Stimulated activated CD8-positive, alpha-beta memory T cell treated with anti-CD3 and anti-CD28 coated beads, Interleukin-4, amount 100 ng/mL, for 4 hours (primary cell): ENCODE measurements at places on chromosomes 2 and 18.

DNA sequence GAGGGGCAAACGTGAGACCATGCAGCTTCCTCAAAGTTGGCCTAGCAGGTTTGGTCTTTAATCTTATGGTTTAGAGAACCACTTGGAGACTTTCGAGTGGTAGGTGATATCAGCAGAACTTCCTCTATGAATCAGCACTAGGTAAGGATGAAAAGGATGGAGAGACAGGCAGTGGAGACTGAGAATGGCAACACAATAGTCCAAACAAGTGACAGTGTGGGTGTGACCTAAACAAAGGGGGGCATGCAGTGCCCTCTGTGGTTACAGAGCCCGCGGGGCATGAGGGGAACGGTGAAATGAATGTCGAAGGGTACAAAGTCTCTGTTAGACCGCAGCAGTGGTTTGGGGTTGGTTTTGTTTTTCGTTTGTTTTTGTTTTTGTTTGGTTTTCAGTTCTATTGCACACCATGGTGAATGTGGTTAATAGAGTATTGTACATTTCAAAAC is 143.9 kb downstream of the L3MBTL4 start:
- no peak for DNase-seq

GRCh38 chr2:172834881-172835280 is 99.2 kb downstream of the RAPGEF4 start:
- no peak for DNase-seq

- DNase-seq, result no peak
Measured at GRCh38 chr2:21067125-21067524, 23.3 kb upstream of the APOB start.

DNA sequence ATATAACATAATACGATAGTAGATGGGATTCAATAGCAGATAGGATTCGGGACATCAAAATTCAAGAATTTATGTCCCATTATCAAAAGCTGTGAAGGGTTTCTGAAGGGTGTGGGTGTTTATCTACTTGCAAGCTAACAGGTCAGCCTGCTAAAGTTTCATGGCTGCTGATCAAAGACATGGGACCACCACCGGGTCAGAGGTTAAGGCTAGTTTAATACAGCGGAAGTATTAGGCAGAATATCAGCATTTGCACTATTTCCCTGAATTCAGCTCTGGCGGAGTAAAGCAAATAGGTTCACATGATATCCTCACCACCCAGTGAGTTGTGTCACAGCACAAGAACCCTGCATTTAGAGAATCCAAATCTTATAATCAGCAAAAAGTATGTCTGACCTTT is 82.5 kb downstream of the DSEL start:
- no peak for DNase-seq

DNA sequence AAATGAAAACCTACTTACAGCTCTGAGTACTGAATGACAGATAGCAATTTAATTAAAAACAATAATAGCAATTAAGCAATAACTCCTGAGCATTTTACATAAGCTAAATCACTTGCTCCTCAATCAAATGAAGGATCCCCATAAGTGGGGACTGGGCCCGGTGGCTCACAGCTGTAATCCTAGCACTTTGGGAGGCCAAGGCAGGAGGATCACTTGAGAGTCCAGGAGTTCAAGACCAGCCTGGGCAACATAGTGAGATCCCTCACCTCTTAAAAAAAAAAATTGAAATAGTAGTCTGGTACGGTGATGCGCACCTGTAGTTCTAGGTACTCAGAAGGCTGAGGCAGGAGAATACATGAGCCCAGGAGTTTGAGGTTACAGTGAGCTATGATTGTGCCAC is 13.4 kb downstream of the STAM2 start:
- DNase-seq, result no peak

DNA sequence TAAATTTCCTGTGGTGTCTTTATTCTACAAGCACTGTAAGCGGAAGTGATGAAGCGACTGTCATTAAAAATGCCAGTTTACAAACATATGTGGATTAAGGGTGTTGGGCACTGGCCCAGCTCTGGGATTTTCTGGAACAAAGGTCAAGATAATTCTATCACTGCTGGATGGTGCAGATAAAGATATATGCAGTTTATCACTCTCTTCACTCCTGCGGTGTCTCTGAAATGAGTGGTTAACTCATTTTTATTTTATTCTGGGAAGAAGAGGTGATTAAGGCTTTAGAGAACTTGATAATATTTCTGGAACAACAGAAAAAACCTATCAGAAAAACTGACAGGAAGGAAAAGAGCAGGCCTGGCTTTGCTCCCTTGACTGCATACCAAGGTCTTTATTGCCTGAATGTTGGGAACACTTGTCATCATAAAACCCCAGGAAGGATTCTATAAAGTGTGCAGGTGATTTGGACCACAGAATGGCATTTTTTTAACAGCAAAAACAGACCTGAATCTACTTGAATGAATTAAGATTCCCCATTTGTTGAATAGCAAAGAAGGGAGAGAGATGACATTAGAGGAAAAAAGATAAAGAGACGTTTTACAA is 32.4 kb downstream of the ABCB11 start:
- DNase-seq, result no peak

DNA sequence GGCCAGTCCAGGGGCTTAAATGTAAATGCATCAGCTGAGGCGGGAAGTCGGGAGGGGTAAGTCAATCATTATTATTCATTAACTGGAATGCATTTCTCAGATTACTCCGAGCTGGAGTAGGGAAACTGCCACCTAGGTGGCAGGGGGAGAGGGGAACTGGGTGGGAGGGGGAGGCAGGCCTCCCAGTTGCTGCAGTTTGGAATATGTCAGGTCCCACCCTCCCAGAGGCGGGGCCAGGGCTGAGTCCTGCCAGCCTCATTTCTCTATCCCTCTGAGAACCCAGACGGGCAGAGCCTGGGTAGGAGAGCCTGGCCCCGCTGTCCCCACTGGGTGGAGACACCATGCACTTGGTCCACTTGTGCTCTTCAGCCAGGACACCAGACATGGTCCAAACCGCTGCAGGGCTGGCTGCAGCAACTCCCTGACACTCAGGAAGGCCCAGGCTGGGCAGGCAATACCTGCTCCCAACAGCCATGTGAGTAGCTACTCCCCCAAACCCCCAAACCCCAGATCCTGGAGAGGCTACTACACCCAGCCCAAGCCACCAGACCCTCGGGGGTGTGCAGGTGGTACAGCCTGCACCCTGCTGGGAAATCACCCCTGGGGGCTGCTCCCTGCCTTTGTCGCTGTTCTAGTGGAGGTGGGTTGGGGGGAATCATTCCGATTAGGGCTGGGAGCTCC is at the start of gene GPBAR1:
Gene GPBAR1 (plus strand): TSS at position 274 of the 681 bp plus-strand sequence. CDS start 1,710 bp downstream, outside the sequence.
- DNase-seq, result no peak

GRCh38 chr2:101578671-101579070 is 103.8 kb upstream of the RFX8 start:
- DNase-seq, result no peak

DNA sequence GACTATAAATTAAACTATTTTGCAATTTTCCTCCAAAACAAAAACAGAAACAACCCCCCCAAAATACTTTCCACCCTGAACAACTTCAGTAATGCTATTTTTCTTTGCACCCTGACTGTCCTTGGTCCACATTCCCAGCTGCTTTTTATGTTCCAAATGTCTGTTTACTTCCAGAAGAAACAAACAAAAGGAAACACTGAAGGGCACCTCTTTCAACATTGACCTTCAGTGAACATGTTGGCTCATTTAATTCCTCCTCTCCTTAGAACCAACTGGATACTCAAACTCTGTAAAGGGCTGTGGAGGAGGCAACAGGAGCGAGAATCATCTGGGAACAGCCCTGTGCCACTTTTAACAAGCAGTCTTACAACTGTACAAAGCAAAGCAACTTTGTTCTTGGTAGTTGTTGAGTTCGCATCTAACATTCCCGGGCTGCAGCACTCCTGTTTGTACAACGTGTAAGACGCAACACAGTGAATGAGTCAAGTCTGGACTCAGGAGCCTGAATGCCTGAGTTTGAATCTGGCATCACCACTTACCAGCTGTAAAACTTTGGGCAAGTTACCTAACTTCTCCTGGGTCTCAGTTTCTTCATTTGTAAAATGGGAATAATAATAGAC is 111.4 kb upstream of the GATA6 start:
- DNase-seq, result no peak

- no peak for DNase-seq
Measured at GRCh38 chr2:203842373-203842772, 25.2 kb upstream of the CTLA4 start.

DNA sequence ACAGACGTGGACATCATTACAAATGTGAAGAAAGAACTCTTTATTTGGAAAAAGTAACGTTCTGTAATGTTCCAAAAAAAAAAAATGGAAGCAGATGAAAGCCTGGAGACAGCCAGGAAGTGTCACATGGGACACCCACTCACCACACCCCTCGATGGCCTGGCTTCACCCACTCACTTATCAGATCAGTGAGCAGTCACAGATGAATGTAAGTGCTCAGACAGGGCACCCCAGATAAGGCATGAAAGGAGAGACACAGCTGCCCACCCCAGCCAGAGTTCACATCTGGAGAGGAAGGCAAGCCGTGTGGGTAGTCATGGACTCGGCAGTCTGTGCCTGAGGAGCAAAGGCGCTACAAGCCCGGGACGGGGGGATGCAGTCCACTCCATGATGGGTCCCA is 105.2 kb downstream of the SEPTIN10 start:
- no peak for DNase-seq

DNA sequence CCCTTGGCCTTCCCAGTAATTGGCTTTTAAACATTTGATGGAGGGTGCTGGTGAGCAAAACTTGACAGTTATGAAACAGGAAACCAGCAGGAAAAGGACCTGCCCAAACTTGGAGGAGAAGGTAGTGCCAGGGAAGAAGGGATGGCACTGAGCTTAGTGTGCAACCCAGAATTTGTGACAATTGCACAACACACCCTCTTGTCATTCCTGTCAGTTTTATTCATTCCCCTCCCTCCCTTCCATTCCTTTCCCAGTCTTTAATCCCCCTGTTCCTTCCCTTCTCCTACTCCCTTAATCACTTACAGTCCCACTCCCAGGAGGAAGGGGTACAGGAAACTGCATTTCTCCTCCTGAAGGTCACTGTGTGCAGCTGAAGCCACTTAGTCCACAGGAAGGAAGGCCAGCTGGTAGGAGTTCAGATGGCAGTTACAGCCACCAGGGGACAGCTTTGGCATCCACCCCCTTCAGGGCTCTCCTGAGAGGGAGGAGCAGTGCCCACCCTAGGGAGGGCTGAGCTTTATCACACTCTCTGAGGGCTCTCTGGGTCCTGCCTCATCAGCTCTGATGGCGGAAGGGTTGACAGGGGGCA is 24.0 kb upstream of the SIGLEC15 start:
- no peak for DNase-seq

- no peak for DNase-seq
Measured at GRCh38 chr18:51076503-51076902, 46.5 kb downstream of the SMAD4 start.

GRCh38 chr2:126107883-126108282 is 548.1 kb upstream of the GYPC start:
- no peak for DNase-seq

DNA sequence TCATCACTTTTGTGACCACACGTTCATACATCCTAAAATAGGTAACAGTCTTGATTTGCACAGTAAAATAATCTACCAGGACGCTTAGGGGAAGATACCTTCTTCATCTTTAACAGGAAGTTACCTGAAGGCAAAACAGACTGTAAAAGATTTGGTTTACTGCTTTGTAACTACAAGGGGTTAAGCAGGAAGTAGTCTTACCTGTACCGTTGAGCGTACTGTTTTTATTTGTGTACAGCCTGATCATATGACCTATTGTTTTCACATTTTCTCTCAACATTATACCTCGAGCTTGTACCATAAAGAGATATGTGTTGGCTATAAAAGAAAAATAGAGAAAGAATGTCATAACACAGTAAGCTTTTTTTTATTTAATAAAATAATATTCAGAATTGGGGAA is 18.3 kb downstream of the B4GALT6 start:
- no peak for DNase-seq

DNA sequence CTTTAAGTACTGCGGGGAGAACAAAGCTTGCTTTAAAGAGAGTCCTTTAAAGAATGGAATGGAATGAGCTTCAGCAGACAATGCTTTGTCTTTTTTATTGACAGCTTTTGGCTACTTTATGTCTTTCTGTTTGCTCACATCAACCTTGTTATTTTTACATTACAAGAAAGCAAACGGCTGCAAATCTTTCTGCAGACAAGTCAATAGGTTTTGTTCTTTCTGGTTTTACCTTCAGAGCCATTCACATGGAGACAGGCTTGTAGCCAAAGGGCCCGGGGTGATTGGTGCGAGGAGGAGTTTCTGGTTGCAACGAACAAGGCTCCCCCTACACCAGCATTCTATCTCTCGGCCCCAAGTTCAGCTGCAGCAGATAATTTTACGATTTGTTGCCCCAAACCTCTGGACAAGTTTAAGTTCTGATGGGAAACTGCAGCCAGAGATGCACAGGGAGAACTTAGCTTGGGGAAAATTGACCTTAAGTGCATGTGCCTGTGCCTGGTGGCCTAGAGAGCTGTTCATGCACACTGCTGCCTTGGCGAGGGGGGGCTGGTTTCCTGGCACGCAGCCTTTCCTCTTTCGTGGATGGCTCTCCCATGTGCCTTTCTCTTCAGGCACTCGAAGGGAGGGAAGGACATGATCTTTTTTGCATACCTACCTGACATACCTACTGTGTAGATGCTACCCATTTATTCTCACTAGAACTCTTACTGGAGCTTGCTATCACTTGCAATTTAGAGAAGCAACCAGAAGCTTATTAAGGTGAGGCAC is 543.2 kb downstream of the DCDC2C start:
- DNase-seq, result no peak

- no peak for DNase-seq
Measured at GRCh38 chr2:226733189-226733858, 66.3 kb downstream of the IRS1 start.

- no peak for DNase-seq
Measured at GRCh38 chr2:59790186-59791003, 763.1 kb downstream of the BCL11A start.

GRCh38 chr2:56985609-56986008 is 801.8 kb downstream of the CCDC85A start:
- no peak for DNase-seq

DNA sequence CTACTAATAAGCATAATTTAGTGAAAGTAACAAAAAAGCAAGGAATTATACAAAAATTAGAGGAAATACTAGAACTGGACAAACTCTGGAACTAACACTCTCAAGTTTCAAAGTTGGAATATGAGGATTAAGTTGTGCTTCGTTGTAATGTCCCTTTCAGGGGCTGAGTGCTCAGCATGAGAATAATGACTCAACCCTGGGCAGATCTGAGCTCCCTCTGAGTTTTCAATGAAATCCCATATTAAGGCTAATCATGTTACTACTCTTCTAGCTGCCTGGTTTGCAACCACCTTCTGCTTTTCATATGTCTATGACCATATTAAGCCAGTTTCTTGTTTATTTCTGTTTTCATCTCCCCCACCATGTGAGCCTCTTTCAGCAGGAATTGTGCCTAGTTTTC is 274.9 kb upstream of the LRRTM4 start:
- no peak for DNase-seq

DNA sequence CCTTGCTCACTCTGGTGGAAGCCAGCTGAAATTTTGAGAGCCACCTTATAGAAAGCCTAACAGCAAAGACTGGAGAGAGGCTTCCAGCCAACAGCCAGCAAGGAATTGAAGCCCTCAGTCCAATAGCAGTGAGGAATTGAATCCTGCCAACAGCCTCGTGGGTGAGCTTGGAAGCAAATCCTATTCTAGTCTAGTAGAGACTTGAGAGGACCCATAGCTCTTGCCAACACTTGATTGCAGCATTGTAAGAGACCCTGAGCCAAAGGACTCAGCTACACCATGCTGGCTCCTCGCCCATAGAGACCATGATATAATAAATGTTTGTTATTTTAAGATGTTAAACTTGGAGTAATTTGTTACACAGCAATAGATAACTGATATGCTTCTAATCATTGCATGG is 403.0 kb upstream of the TNP1 start:
- no peak for DNase-seq
